ENCODE measurements at places on chromosomes 5 and 9.

GRCh38 chr5:68333649-68334552 is 118.3 kb downstream of the PIK3R1 start:
- no peak for DNase-seq

DNA sequence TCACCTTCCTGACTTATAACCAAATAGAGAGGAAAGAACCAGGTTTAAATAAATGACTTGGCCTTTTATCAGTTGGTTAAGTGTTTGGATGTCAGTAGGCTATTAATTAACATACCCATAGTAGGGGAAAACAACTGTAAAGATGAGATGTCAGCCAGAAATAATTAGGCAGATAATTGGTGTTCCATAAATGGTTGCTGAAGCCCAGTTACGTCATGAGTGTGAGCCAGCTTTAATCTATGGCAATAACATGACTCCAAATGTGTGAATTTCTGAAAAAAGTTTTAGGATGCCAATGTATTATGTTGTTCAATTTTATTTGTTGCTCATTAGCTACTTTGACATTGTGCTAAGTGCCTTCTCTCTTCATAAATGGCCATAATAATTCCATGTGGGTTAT is 180.5 kb downstream of the FBXL7 start:
- no peak for DNase-seq

DNA sequence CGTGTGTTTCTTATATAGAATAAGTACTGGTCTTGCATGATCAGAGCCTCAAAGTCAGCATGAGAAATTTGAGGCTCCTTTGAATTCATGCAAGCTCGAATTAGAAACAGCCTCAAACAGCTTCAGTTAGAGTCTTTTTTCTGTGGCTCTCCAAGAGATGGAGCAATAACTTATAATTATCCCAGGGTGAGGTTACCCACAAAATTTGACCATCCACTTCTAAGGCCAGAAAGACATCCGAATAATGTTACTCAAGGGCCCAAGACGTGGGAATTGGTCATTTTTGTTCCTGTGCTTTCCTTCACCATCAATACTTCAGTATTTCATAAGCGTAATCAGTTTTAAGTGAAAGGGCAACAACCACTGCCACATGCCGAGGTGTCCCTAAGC is 89.7 kb downstream of the DAPK1 start:
- no peak for DNase-seq

DNA sequence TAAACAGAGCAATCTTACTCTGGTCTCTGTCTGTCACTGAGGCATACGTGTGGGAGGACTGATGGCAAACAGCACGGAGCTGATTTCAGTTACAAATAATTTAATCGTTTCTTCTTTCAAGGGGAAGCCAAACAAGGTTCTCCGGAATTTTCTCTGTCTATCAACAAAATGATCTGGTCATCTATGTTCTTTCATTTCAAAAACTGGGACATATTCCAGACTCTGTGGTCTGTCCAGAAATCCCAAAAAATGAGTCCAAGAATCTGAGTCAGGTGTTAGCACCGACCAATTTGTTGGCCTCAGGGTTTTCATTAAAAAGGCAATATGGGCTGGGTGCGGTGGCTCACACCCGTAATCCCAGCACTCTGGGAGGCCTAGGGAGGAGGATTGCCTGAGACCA is 69.9 kb upstream of the ZNF608 start:
- no peak for DNase-seq

- no peak for DNase-seq
These were observed 37.7 kb upstream of the ZFR start for GRCh38 chr5:32482193-32482592.

DNA sequence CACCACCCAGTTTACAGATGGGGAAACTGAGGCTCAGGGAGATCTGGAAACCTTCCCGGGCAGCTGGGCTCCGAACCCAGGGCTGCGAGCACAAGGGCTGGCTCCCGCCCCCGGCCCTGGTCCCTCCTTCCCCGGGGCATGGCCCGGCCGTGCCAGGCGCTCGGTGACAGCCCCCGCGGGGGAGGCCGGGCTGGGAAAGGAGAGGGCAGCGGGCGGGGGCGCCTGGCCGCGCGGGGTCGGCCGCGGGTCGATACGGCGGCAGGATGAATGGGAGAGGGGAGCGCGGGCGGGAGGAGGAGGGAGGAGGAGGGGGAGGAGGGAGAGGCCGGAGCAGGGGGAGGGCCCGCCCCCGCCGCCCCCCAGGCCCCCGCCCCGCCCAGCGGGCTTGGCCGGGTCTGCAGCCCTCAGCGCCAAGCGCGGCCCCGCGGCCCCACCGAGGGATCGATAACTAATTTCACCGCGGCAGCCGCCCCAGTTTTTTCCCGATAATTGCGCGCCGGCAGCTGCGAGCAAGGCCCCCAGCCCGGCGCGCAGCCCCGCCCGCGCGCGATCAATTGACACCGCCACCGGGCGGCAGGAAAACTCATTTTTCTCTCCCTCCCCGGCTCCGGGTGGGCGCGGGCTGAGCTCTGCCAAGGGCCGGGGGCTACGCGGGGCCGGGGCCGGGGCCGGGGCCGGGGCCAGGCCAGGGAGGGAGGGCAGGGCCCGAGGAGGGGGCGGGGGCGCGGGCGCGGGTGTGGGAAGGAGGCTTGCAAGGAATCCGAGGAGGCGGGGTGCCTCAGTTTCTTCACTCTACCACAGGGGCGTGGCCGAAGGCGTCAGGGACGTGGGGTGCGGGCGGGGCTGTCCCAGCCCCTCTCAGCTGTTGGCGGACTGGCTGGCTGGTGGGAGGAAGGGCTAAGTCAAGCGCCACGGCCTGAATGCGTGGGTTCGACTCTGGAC is 52.1 kb downstream of the C9orf50 start:
- peak; percentile 88 for DNase-seq

GRCh38 chr5:91528831-91529230 is 145.7 kb upstream of the ARRDC3 start:
- DNase-seq: no peak

- no peak for DNase-seq
These were observed 21.3 kb downstream of the TLR4 start for GRCh38 chr9:117725426-117725887.

- peak; percentile 50 for DNase-seq
These were observed 29.0 kb downstream of the COL15A1 start for GRCh38 chr9:98972716-98973115.

DNA sequence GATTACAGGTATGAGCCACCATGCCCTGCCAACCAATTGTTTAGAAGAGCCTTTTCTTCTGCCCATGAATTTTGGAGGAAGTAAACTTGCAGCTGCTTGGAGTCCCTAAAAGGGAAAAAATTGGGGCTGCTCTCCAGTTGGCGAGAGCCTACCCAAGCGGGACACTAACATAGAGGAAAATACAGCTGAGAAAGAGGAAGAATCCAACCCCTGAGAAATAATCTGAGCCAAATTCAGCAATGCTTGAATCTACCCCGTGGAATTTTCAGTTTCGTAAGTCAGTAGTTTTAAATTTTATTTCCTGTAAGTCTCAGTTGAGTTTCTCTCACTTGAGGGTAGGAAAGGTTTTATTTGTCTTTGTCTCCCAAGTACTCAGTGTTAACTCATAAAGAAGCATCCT is 30.4 kb upstream of the UBTD2 start:
- no peak for DNase-seq

GRCh38 chr5:25567881-25568280 is 923.1 kb upstream of the CDH10 start:
- no peak for DNase-seq

DNA sequence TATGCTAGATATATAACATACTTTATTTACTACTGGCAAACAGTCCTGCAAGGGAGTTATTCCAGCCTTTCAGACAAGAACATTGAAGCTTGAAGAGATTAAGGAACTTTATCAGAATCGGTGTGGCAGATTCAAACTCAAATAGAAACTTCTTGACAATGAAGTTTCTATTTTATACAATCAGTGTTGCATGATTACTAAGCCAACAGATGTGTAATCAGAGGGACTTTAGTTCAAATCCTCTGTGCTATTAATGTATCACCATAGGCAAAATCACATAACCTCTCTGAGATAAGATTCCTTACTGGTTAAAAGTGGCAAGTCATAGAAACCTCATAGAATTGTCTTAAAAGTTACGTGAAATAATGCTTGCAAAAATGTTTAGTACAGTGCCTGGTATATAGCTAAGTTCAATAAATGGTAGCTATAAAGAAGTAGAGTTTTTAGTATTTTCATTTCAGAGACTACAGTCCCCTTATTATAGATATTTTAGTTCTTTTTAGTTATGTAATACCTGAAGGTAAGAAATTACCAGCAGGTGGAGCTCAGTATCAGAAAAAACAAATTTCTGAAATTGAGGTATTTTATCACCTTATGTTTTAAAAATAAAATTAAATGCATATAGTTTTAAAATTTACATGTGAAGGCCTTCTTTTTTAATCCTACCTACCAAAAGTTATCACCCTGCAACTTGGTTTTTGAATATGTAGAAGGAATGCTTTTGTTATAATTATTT is 172.1 kb downstream of the FER start:
- no peak for DNase-seq

- DNase-seq: no peak
These were observed 113.0 kb downstream of the RPS23 start for GRCh38 chr5:82164977-82165713.

All from right forelimb (tissue), 1 donor.